Right hindlimb (tissue), 1 donor: ENCODE measurements at places on chromosomes 11 and 22.

DNA sequence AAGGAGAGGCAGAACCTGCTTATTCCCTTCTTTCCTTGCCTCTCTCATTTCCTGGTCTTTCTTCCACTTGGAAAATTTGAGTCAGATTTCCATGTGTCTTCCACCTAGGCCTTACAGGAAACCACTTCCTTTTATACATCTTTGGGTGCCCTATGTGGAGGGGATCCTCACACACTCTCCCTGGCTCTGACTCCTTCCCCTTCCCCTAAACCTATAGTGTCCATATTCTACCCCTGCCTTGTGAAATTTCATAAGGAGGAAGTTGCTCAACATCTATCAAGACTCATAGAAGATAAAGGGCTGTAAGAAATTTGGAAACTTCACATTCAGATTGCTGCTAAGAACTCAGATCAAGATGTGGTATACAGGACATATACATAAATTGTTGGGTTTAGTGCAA lies 20.4 kb downstream of the TUG1 start:
- no peak for DNase-seq

- DNase-seq = no peak
Measured at GRCh38 chr22:20636075-20636812, 128.8 kb downstream of the MED15 start.

DNA sequence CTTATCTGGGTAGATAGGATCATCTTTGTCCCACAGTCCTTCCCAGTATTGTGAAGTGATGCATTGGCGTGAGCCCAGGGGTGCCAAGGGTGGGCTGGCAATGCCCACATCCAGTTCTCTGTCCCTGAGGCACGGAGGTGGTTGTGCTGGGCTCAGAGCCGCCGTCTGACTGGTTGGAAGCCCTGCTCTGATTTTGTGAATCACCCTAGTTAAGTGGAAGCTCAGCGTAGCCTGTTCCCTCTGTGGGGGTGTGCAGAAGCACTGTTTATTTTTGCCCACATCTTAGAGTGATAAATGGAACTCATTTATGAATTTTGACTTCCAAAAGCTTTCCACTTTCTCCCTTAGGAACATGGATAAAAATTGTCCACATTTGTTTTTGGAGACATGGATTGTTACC lies 13.6 kb downstream of the BCR start:
- no peak for DNase-seq

DNA sequence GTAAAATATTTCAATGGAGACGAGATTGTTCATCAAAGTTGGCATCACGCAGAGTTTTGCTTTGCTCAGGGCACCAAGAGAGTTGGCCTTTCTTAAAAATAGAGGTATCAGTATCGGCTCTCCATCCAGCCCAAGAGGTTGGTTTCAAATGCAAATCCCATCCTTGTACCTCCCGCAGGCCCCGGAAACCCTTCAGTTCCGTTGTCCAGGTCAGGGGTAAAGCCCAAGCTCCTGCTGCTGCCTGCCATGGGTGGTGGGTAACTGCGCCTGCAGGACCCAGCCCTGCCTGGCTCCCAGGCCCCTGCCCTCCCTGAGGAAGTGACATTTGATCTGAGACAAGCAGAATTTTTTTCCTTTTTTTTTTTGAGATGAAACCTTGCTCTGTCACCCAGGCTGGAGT lies 49.3 kb upstream of the RTL6 start:
- no peak for DNase-seq

DNA sequence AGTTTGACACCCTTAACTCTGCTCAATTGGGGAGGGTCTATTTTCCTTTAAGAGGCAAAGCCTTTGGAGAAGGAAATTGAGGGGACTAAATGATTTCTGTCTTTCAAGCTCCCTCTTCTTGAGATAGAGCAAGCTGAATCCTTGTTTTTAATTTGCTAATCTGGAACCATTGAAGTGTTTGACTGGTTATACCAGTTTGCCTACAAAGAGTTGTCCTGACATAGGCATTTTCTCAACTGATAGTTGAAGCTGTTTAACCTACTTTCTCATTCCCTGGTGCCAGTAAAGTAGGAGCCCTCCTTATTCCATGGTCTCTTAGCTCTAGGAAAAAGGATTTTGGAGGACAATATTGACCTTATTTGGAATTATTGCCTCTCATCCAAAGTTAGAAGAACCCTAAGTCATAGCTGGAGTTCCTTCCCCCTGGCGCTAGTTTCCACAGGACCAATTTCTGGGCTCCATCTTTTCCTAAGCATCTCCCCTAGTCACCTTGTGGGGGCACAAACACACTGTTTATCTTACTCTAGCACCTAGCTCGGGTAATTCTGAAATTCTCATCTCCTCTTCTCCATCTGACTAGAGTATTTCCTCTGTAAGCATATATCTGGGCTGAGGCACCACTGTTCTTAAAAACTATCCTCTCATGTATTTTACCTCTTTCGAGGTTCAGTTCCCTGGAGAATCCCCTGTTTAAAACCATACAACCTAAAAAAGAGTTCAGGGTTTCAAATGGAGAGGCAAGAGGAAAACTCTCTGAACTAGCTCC lies 7.4 kb downstream of the ZDHHC5 start:
- DNase-seq = no peak

DNA sequence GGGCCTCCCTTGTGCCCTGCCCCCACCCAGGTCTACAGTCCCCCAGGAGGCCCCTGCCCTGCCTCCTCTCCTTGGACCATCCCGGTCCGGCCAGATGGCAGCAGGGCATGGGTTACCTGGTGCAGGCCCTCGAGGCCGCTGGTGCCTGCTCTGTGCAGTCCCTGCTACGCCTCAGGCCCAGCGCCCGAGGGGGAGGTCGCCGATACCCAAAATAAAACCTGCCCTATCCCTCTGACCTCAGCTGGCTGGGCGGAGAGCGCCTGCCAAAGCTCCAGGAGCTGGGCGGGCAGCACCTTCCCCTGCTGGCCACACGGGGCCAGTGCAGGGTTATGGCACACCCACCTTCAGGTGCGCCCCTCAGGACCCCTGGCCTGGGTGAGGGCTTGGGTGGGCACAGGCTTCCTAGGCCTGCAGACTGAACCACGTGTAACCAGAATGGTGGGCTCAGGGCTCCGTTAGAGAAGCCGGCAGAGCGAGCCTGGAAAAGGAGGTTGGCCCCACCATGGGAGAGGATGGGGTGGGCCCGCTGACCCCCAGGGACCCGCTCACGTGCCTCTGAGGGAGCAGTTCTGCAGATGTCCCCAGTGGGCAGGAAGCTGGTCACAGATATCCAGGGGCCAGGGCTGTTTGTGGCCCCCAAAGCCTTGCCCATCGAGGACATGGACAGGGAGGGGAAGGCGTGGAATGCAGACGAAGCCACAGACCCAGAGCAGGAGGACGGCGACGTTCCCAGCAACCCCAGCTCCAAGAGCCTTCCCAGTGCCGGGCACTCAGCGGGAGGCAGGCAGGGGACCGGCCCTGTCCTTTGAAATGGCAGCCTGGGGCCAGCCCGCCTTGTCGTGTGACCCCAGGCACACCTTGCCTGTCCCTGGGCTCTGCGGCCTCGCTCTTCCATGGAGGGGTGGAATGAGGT lies 1.7 kb upstream of the TNNT3 start:
- DNase-seq = peak; percentile 29

DNA sequence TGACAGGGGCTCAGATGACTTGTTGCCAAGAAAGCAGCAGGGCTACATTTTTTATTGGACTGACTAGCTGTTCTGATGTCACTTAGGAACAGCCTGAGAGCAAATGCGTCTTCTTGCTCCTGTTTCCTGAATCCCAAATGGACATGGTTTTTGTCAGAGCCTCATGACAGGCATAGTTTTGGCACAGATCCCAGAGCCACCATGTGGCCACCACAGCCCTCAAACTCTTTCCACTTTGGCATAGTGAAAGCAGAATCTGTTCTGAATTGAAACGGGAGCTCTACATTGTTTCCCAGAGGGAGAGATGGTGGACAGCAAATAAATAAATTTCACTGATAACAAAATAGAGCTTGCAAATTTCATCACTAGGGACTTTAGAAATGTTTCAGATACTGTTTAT lies 222.2 kb downstream of the C11orf87 start:
- peak; percentile 26 for DNase-seq

DNA sequence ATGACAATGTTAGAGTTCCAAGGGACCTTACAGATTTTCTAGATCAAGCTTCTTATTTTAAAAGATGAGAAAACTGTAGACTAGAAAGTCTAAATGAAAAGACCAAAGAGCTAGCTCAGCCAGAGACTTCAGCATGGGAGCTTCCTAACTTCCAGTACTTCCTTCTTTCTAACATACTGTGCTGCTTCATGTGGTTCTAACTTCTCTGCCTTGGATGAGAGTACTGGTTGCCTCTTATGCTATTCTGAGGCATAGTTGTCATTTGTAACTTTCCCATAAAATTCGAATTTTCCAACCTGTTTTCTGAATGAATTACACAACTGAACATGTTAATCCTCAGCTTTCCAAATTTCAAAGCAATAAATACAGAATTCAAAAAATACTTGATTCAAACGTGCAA lies 1.8 kb downstream of the MTMR2 start:
- no peak for DNase-seq

GRCh38 chr11:75475767-75476650 lies 43.0 kb upstream of the KLHL35 start:
- DNase-seq = peak; percentile 54

GRCh38 chr11:61587541-61587941 lies 6.7 kb upstream of the SYT7 start:
- peak; percentile 70 for DNase-seq

DNA sequence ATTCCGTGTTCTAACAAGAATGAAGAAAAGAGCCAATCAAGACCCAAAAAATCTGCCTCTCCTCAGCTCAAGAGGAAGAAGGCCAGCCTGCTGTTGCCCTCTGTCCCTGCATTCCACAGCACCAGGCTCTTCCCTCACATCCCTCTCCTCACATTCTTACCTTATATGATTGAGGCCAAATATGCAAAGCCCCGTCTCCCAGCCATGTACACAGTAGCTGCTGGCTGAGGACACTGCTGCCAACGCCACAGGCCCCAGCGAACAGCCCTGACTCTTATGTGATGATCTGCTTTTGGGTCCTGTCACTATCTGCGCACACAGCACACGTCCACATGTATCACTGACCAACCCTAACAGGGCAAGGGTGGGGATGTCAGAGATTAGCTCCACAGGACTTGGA lies 60.2 kb downstream of the MICAL3 start:
- DNase-seq = no peak

DNA sequence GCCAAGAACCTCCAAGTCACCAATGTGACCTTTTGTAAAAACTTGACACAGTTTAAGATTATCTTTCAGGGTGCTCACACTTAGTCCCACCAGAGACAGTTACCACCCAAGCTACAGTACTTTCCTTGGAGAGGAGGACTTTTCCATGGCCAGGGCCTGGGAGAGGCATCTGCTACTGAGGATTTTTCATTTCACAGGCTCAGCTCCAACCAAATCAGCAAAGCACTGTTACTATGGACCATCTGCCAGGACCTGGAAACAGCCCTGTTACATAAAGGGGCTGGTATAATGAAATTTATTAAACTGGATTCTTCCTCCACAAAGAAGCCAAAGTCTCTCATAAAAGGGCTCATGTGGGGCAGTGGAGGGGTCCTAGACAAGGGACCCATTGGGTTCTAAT lies 38.6 kb downstream of the SERGEF start:
- DNase-seq = no peak

- no peak for DNase-seq
Measured at GRCh38 chr11:120004723-120005122, 133.2 kb downstream of the TRIM29 start.

GRCh38 chr11:71206186-71206585 lies 46.2 kb downstream of the SHANK2 start:
- peak; percentile 74 for DNase-seq

DNA sequence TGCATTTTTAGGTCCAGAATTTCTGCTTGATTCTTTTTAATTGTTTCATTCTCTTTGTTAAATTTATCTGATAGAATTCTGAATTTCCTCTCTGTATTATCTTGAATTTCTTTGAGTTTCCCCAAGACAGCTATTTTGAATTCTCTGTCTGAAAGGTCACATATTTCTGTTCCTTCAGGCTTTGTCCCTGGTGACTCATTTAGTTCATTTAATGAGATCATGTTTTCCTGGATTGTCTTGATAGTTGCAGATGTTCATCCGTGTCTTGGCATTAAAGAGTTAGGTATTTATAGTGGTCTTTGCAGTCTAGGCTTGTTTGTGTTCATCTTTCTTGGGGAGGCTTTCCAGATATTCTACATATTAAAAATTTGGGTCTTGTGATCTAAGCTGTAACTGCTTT lies 694.8 kb upstream of the CCDC179 start:
- DNase-seq = no peak

- DNase-seq = no peak
Measured at GRCh38 chr11:92251980-92252379, 27.4 kb downstream of the FAT3 start.

GRCh38 chr22:19812910-19813309 lies 41.8 kb downstream of the GNB1L start:
- DNase-seq = no peak

DNA sequence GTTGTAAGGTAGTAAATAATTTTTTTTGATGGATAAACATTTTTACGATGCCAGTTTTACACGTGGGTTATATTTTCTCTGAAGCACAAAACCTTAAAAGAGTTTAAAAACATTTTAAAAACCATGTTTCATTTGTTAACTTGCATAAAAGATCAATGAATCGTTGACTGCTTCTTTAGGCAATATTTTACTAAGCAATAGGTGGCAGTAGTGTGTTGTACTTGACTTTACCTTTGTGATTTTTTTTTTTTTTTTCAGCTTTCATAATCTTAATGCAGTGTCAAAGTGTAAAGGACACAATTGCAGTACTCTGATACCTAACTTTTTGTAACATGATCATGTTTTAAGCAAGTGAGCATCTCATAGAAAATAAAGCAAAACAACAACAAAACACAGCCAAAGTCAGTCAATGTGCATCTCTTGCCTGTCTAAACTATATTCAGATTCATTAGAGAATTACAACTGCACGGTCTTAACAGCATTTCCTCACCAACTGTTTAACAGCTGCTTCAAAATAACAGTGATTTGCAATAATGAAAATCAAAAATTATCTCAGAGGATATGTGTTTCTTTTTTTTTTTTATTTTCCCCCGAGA lies 27.7 kb downstream of the DNAJC24 start:
- DNase-seq = no peak
